Cardiac muscle cell (in vitro differentiated cells and primary cell): ENCODE measurements at places on chromosomes 13 and 19. TPM values are rescaled to one million over a fixed set of nuclear protein-coding genes. Genes with fewer than 3 reads are reported as not detected.

PSPN gene
- 1.9 and 3.0 TPM in 2 replicates for total RNA-seq

LRRC63 gene
- total RNA-seq, result 0.81 and 2.1 TPM in 2 replicates

DNA sequence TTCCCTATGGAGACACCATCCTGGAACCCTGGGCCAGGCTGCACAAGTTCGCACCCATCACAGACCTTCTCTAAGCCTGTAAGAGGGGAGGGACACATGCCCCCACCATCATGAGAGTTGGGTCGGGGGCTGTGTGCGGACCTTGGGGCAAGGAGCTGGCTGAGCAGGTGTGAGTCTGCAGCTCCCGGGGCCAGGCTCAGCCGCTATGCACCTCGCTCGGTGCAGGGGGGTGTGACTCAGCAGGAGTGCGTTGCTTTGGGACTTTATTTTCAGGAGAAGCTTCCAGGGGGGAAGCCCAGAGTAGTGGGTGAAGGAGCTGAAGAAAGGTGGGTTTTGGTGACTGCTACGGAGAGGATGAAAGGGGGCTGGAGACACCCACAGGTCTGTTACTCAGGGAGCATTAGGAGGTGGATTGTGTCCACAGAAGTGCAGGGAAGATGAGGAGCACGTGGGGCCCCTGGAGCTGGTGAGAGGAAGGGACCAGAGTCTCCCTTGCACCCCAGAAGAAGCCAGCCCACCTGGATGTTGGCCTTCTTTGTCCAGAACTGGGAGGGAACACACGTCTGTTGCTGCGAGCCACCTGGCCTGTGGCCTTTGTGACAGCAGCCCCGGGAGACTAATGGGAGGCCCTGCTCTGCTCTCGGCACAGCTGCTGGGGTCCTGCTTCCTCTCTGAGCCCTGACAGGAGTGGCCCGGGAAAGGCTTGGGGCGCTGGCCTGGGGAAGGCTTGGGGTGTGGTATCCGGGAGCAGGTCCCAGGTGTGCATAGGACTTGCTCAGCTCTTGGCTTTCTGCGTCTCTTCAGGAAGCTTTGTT lies 162.6 kb downstream of the TEX29 start:
- DNase-seq, result no peak
- H3K4me3 ChIP-seq, result no peak overlapping the region
- H3K27ac ChIP-seq, result no peak overlapping the region
- no peaks in the 10 kb centered on the region for H3K36me3 ChIP-seq

GRCh38 chr19:31253526-31254179 lies 95.6 kb downstream of the TSHZ3 start:
- peaks cover 68% of the 10 kb centered on the region for H3K27me3 ChIP-seq
- no peaks in the 10 kb centered on the region for H3K36me3 ChIP-seq
- no peaks in the 10 kb centered on the region for H3K4me1 ChIP-seq
- H3K4me3 ChIP-seq, result no peak overlapping the region
- no peak overlapping the region for H3K27ac ChIP-seq

GRCh38 chr19:15047680-15048079 lies 1.6 kb upstream of the CASP14 start:
- no peaks in the 10 kb centered on the region for H3K27me3 ChIP-seq
- H3K36me3 ChIP-seq, result no peaks in the 10 kb centered on the region
- no peaks in the 10 kb centered on the region for H3K4me1 ChIP-seq
- no peak overlapping the region for H3K27ac ChIP-seq

GRCh38 chr19:14405380-14405757 lies 13.8 kb downstream of the DDX39A start:
- H3K4me1 ChIP-seq, result no peaks in the 10 kb centered on the region
- DNase-seq, result no peak
- H3K36me3 ChIP-seq, result peaks cover 22% of the 10 kb centered on the region
- no peak overlapping the region for H3K4me3 ChIP-seq

DNA sequence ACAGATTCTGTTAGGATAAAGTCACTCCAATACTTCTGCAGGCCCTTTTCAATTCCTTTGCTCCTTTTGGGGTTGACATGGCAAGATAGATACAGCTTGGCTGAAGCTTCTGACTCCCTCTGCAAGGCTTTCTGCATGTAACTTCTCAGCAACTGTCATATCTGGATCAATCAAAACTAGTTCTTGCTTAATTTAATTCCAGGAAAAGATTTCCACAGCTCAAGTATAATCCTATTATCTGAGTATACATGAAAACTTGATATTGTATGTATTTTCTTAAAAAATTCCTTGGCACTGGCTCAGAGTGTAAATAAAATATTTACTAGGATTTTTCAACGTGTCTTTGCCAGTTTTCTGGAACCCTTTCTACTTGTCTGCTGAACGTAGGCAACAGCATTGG lies 109.6 kb downstream of the STARD13 start:
- DNase-seq, result no peak
- H3K4me3 ChIP-seq, result no peak overlapping the region
- H3K27ac ChIP-seq, result no peak overlapping the region
- H3K4me1 ChIP-seq, result peaks cover 9% of the 10 kb centered on the region

DNA sequence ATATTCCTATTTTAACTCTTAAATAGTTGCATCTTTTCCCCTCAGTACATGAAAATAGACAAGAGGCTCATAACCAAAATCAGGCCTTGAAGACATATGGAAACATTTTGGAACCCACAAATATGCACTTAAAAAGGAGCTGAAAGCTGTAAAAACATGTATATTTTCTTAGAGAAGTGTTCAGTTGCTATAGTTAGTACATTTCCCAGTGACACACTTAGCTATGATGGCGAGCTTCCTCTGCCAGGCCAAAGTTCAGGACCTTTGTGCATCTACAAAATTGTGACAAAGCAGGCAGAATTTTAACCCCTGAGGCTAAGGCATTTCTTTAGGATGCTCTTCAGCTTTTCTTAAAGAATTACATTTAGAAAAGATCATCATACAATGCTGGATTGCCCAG lies 54.5 kb downstream of the RCBTB2 start:
- H3K4me1 ChIP-seq, result no peaks in the 10 kb centered on the region
- DNase-seq, result no peak
- no peak overlapping the region for H3K27ac ChIP-seq
- H3K36me3 ChIP-seq, result peaks cover 10% of the 10 kb centered on the region
- no peaks in the 10 kb centered on the region for H3K27me3 ChIP-seq

DNA sequence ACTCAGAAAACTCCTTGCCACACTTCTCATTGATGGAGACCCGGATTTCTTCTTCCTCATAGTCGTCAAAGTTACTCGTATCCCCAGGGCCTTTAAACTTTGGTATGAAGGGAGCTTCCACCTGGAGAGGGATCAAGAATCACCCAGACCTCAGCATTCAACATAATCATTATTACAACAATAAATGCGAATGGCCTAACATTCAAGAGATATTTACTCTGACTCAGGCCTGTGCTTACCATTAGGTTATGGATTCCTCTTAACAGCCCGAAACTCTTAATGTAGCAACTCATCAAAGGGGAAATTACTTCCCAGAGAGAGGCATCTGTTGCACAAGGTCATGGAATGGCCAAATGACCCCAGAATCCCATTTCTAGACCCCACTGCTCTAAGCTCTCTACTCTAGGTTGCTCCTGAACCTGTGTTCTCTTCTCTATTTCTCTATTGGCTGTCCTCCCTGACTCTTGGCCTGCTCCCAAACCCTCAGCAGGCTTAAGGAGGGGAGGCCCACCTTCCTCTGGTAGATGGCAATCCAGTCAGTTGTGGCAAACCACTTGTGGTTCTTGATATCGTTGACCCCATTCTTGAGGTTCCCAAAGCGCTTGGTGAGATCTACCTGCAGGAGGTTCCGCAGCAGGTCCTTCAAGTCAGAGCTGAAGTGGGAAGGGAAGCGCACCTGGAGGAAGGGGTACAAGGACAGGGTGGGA lies 2.7 kb upstream of the SAMD1 start:
- H3K27me3 ChIP-seq, result no peaks in the 10 kb centered on the region
- peaks cover 6% of the 10 kb centered on the region for H3K4me1 ChIP-seq
- no peak overlapping the region for H3K4me3 ChIP-seq
- DNase-seq, result no peak

GRCh38 chr13:113005076-113005865 lies 36.3 kb downstream of the MCF2L start:
- no peaks in the 10 kb centered on the region for H3K27me3 ChIP-seq
- H3K27ac ChIP-seq, result no peak overlapping the region
- no peak overlapping the region for H3K4me3 ChIP-seq
- no peak for DNase-seq
- H3K4me1 ChIP-seq, result peaks cover 16% of the 10 kb centered on the region

DNA sequence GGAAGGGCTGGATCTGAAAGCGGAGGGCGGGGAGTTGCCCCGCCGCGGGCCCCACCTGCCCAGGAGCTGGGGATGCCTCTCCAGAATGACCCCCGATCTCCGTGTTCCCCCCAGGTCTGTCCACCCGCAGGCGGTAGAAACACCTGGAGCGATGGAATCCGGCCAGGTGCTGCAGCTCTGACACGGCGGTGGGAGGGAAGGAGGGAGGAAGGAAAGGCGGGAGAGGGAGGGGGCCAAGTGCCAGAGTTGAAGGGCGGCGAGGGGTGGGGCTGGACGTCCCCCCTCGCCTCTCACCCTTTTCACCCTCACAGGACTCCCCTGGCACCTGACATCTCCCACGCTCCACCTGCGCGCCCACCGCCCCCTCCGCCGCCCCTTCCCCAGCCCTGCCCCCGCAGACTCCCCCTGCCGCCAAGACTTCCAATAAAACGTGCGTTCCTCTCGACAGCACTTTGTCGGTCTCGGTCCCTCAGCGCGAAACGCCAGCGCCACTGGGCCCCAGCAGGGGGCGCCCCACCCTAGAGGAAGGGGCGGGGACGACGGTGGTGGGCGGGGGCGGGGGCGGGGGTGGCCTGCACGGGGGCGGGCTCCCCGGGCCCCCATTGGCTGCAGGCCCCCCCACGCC lies 337 bp upstream of the FXYD7 start:
- peaks cover 32% of the 10 kb centered on the region for H3K4me1 ChIP-seq
- peak; percentile 75 for DNase-seq
- peak overlapping the region; percentile 15 for H3K4me3 ChIP-seq
